ENCODE measurements at places on chromosomes 11 and 22.

DNA sequence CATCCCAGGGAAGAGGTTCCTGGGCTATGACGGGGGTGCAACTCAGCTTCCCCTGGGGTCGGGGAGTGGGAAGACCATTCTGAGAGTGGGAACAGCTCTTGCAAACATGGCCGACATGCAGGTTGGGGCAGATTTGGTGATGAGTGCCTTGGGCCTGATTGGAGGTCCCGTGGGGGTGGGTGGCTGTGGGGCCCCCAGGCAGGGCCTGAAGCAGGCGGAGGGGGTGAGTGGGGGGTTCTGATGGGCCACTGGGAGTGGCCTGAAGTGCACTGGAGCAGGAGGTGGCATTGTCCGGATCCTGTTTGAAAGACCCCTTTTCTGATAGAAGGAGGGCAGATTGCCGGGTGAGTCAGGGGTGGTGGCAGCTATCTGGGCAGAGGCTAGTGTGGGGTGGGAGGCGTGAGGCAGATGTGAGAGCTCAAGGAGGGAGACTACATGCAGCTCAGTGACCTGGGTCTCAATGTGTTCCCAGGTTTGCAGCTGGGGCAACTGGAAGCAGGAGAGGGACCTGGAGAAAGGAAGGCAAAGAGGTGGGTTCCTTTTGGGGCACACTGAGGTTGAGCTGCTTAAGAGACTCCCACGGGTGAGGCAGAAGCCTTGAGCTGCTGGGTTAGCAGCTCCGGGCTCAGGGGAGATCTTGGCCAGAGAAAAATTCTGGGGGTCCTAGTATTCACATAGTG is 15.1 kb downstream of the MYEOV start:
- DNase-seq: no peak

GRCh38 chr22:27212617-27213177 is 555.3 kb downstream of the MIAT start:
- peak; percentile 100 for DNase-seq

GRCh38 chr22:46750863-46751443 is 11.5 kb upstream of the TBC1D22A start:
- no peak for DNase-seq

GRCh38 chr22:36796552-36797175 is 20.2 kb downstream of the PVALB start:
- no peak for DNase-seq

GRCh38 chr22:47151490-47151889 is 389.0 kb downstream of the TBC1D22A start:
- DNase-seq: peak; percentile 22

DNA sequence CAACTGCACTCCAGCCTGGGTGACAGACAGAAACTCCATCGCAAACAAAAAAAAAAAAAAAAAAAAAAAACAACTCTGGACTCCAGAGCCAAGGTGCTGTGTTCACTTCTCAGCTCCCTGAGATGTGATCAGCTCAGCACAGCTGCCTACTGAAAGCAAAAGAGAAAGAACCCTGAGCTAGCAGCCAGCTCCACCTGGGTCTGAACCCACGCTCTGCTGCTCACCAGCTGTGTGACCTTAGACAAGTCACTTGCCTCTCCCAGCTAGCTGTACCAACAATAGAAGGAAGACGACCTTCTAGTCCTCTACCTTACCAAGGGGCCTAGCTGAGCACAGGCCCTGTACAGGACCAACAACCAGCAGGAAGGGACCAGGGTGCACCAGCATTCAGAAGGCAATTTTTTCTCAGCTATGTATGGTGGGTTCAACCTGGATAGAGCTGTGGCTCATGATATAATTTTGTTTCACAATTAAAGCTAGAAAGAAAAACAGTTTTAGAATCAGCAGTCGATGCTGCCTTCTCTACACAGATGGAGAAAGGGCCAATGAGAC is 3.8 kb downstream of the DGCR2 start:
- DNase-seq: no peak

DNA sequence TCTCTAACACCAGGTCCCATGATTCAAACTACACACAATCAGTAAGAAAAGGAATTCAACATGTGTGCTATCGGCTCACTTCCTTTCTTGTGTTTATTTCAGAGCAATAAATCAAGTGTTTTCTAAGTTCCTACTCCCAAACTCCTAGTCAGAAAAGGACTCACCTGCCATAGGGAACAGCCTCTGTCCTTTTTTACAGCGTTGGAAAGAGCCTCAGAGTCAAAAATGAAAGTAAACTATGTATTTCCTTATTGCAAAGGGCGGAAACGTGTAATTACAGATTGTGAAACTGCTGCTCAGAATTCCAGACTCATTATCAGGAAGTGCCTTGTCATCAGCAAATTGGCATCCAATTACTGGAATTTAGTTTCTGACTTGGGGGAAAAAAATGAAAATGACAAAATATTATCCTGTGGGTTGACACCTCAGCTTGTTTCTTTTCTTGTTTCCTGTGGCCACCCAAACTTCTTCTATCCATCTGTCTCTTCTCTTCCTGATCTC is at the start of gene CASP4:
Gene CASP4, minus strand, starts transcription at position 220 of the 501 bp plus-strand sequence. Its CDS starts 49 bp downstream, at position 171.
- DNase-seq: peak; percentile 73

- no peak for DNase-seq
These were observed 208.6 kb downstream of the DBX1 start for GRCh38 chr11:19951558-19952115.
